ENCODE measurements at places on chromosomes 7 and 10. TPM values are rescaled to one million over a fixed set of nuclear protein-coding genes. Genes with fewer than 3 reads are reported as not detected.

The LRRC4 gene
- polyA plus RNA-seq: 3.2 TPM

The GTF2IRD2 gene
- 12.8 TPM for polyA plus RNA-seq

The RTKN2 gene
- polyA plus RNA-seq: 0.24 TPM

The BAIAP2L1 gene
- polyA plus RNA-seq: 9.6 TPM

The SGCE gene
- 56.5 TPM for polyA plus RNA-seq

The IL6 gene
- polyA plus RNA-seq: 0.58 TPM

The PLCE1 gene
- polyA plus RNA-seq: 5.9 TPM

The UPK3BL1 gene
- 44.5 TPM for polyA plus RNA-seq

The LIPK gene
- polyA plus RNA-seq: not detected

The ANKRD22 gene
- polyA plus RNA-seq: 6.5 TPM

The LRRC61 gene
- 23.2 TPM for polyA plus RNA-seq

The ASIC3 gene
- polyA plus RNA-seq: 3.1 TPM

The CHCHD2 gene
- polyA plus RNA-seq: 763 TPM

The EVX1 gene
- polyA plus RNA-seq: 0.62 TPM

The ZC3HAV1L gene
- 0.37 TPM for polyA plus RNA-seq

The GNAT3 gene
- polyA plus RNA-seq: not detected

The SCART1 gene
- 0.37 TPM for polyA plus RNA-seq

The CALCR gene
- polyA plus RNA-seq: 0.97 TPM

The TMEM130 gene
- polyA plus RNA-seq: 12.9 TPM

The PITX3 gene
- polyA plus RNA-seq: 0.39 TPM

The OR2A1 gene
- polyA plus RNA-seq: not detected

The ITIH5 gene
- polyA plus RNA-seq: 23.3 TPM

The CYP2C19 gene
- not detected for polyA plus RNA-seq

The WEE2 gene
- 0.13 TPM for polyA plus RNA-seq

The OR2A12 gene
- not detected for polyA plus RNA-seq

The CCZ1B gene
- polyA plus RNA-seq: 32.5 TPM

The FRA10AC1 gene
- polyA plus RNA-seq: 18.9 TPM

The MCMBP gene
- 21.3 TPM for polyA plus RNA-seq

The VIPR2 gene
- polyA plus RNA-seq: 1.3 TPM

The PLAC9 gene
- 49.9 TPM for polyA plus RNA-seq

The ARL4A gene
- 11.8 TPM for polyA plus RNA-seq

The FLNC gene
- 2.8 TPM for polyA plus RNA-seq

The GPC2 gene
- polyA plus RNA-seq: 0.73 TPM

The EBLN1 gene
- not detected for polyA plus RNA-seq

The KLF14 gene
- 0.13 TPM for polyA plus RNA-seq

The MRC1 gene
- 3.4 TPM for polyA plus RNA-seq

The ACTL6B gene
- not detected for polyA plus RNA-seq

The RPP38 gene
- 20.1 TPM for polyA plus RNA-seq

The CYP2C18 gene
- 0.22 TPM for polyA plus RNA-seq

The ADAP1 gene
- polyA plus RNA-seq: 36.4 TPM

The PKD2L1 gene
- polyA plus RNA-seq: 0.17 TPM

The TMUB1 gene
- 79.9 TPM for polyA plus RNA-seq
